Frontal cortex (tissue), 4 donors: ENCODE measurements at places on chromosomes 6 and 20. TPM values are rescaled to one million over a fixed set of nuclear protein-coding genes. Genes with fewer than 3 reads are reported as not detected.

ARHGAP40 gene
- 0.41 TPM for total RNA-seq

WFDC12 gene
- total RNA-seq, result not detected

RAET1E gene
- not detected for total RNA-seq

ARFGEF3 gene
- total RNA-seq, result 37.1 TPM

MMP24 gene
- 102 TPM for total RNA-seq

FLRT3 gene
- total RNA-seq, result 97.4 TPM

FAM83C gene
- total RNA-seq, result not detected

PRSS16 gene
- 0.41 TPM for total RNA-seq

SLC35D3 gene
- 0.82 TPM for total RNA-seq

WFDC2 gene
- 3.3 TPM for total RNA-seq

PLCG1 gene
- total RNA-seq, result 91.3 TPM

CST2 gene
- total RNA-seq, result not detected

LIN28B gene
- total RNA-seq, result 0.41 TPM

ULBP3 gene
- 11.8 TPM for total RNA-seq

CRIP3 gene
- total RNA-seq, result 4.5 TPM

SLC9A8 gene
- total RNA-seq, result 4.5 TPM

PRPH2 gene
- 6.1 TPM for total RNA-seq

MEP1A gene
- not detected for total RNA-seq

SLCO4A1 gene
- total RNA-seq, result 1.6 TPM

LY6G6F gene
- not detected for total RNA-seq

HS3ST5 gene
- 13.9 TPM for total RNA-seq

GRIK2 gene
- 130 TPM for total RNA-seq

MYB gene
- total RNA-seq, result 2.9 TPM

AIF1 gene
- total RNA-seq, result 6.9 TPM

GTSF1L gene
- not detected for total RNA-seq

NKX2-2 gene
- total RNA-seq, result 0.41 TPM

VSX1 gene
- total RNA-seq, result not detected

ISM1 gene
- total RNA-seq, result 1.6 TPM
